Stimulated activated CD8-positive, alpha-beta memory T cell treated with anti-CD3 and anti-CD28 coated beads, Interleukin-7, amount 100 ng/mL, for 1 hour (primary cell): ENCODE measurements at places on chromosomes 4 and X.

- no peak for DNase-seq
Observed at GRCh38 chrX:5791721-5792120, 436.9 kb downstream of the NLGN4X start.

GRCh38 chr4:30719454-30720020, 632 bp upstream of the PCDH7 start:
- DNase-seq = no peak

DNA sequence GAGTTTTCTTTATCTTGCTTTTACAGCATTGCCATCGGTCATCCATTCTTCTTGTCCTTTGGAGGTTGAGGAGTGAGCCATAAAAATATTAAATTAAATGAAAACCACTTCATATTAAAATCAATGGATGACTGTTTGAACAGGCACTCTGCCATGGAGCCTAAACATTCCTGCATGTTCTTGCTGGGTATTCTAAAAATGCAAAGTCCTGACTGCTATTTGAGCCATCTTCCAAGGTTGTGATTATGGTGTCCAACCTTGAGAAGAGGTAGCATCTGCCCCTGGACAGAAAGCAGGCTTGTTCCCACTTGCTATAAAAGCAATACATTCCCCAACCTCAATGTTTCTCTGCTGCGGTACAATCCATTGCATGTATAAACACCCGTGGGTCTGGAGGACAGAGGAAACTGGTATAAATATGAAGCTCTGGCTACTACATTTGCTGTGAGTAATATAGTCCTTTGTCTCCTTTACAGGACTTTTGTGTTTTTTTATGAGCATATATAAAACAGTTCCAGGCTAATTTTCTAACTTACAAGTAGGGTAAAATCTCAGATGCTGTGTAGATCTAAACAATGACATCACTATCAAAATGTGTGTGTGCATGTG, 70.9 kb upstream of the FAT4 start:
- no peak for DNase-seq

DNA sequence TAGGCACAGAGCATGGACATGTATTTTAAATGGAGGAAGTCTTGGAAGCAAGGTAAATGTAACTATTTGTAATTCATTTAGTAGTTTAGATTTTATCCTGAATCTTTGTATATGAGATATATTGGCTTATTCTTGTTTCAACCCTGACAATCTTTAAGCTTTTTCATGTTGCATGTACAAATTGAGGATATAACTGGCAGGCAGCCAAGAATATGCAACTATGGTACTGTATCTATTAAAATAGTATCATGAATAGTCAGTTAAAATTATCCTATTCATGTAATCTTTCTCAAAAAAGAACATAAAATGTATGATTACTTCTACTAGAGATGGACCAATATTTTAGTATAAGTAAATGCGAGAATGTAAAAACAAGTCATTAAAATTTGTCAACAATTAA, 1141.5 kb downstream of the PCDH18 start:
- DNase-seq = no peak

DNA sequence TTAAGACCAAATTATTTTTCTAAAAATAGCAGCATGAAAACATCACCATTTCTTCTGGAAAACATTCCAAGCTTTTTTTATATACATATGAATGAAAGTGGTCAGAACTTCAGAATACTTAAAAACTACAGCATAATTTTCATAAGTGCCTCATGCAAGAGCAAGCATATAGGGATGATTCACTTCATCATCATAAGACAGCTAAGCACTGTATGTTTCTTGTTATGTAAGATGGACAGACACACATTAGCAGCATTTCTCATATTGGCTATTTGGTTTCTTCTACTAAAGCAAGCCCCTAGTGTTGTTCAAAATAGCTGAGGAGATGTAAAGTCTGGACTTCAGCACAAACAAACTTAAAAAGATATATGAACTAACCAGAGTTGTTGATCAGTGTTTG, 213.1 kb upstream of the NOCT start:
- no peak for DNase-seq

DNA sequence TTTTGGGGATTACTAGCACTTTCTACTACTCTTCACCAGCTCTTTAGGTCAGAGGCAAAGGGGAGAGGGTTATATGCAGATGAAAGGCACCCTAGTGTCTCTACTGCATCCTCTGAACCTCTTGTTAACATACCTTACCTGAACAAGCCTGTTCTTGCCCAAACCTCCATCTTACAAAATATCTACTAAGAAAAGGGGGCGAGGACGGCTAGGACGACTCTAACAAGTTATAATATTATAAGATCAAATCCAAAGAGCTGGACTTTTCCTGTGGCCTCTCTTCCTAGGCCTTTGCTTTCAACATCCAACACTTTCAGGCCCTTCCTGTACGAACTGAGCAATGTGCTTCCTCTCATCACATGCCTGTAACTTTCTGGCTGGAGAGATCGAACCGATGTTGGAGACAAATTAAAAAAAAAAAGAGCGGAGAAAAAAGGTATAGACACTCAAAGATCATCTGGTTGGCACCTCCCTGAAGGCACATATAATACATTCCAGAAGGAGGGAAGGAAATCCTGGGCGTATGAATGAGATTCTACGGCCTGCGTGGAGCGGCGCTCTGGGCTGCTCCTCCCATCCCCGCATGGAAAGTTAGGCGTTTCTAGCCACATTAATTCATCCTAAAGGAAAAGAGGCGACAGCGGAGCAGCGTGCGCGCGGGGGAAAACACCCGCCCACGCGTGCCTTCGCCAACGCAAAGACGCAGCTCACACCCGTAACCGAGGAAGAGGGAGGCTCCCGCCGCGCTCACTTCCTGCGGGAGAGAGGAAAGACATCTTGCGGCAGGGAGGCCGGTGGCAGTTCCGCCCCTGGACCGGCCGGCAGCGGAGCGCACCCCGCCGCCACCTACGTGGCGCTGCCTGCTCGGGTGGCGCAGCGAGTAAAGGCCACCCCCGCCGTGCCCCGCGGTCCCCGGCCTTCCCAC, 808 bp downstream of the PRDM5 start:
- peak; percentile 10 for DNase-seq
